ENCODE measurements at places on chromosomes 2 and 18.
A peak's percentile ranks its signal among the peaks of the same experiment; 100 is the strongest.

GRCh38 chr2:67650291-67651133 lies 253.4 kb downstream of the ETAA1 start:
- peak; percentile 2 for DNase-seq

- no peak for DNase-seq
These were observed 225.3 kb upstream of the VWC2L start for GRCh38 chr2:214185546-214185945.

DNA sequence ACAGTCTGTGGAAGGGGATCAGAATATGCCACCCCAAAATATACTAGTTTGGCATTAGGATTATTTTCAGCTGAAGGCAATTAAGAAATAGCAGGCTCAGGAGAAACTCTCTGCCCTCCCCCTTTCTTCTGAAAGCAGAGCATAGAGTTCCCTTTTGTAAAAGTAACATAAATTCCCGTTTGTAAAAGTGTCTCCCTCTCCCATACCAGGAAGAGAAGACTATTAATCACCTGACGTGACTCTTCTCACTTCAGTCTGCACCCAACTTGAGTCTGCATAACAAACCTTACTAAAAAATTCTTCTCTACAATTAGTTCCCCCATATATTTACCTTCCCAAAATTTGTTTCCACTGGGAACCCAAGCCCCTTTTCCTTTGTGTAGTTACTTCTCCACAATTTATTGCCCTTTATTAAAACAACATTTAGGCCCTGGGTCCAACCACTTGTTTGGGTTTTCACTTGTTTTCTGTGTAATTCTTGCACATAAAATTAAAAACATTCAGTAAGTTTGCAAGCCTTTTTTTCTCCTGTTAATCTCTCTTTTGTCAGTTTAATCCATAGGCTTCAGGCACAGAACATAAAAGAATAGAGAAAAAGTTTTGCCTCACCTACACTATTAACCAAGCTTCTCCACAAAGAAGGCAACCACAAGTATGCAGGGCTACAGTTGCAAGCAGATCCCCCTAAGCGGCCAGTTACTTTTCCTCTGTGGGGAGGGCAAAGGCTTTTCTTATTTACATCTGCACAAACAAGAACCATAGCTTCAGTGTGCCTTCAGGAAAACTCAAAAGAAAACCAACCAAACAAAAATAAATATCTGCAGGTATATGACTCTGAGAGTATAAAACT lies 107.6 kb upstream of the MSH2 start:
- DNase-seq: no peak

DNA sequence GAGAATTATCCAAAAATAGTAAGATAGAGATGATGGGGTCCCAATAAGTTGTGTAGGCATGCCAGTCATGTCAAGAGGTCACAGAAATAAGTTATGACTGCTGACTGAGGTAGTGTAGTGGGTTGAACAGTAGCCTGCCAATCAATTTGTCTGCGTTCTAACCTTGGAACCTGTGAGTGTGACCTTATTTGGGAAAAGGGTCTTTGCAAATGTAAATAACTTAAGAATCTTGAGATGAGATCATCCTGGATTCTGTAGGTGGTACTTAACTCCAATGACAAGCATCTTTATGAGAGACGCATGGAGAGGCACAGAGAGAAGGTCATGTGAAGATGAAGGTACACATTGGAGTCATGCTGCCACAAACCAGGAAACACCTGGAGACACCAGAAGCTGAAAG lies 31.0 kb downstream of the ACVR1 start:
- no peak for DNase-seq

- DNase-seq: no peak
These were observed 125.1 kb downstream of the COPS8 start for GRCh38 chr2:237210763-237211162.

GRCh38 chr2:202056611-202057010 lies 16.4 kb upstream of the KIAA2012 start:
- DNase-seq: no peak

DNA sequence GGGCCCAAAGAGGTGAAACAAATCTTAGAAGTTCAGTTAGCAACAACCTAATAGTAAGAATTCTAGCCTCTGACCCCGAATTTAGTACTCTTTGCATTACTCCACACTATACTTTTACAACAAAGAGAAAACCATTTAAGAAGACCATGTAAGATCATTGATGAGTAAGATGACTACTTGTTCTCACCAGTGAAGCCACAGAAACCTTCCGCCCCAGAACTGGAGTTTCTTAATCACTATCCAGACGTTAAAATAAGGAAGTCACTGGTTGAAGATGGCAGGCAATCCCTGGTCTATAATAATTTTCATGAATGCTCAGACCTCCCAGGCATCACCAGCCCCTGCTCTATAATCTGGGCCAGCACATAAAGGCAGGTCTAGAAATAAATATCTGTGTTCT lies 95.0 kb downstream of the TMEM163 start:
- no peak for DNase-seq

DNA sequence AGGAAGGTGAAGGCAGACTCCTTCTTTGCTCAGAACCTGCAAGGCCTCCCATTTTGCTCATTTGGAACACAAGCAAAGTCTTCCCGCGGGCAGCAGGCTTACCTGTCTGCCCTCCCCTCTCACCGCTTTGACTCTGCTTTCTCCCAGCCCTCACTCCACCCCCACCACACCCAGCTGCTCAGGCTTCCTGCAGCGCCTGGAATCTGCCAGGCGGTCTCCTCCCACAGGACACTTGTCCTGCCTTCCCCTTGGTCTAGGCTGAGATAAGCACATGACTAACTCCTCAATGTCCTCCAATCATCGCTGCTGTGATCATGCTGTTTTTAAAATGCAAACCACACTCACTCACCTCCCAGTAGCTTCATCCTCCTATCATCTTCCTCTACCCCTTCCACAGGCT lies 430.0 kb downstream of the ZNF516 start:
- DNase-seq: no peak

GRCh38 chr2:180472133-180472532 lies 465.0 kb upstream of the CWC22 start:
- DNase-seq: no peak

- DNase-seq: no peak
These were observed 323.6 kb upstream of the HS6ST1 start for GRCh38 chr2:128642316-128642715.

DNA sequence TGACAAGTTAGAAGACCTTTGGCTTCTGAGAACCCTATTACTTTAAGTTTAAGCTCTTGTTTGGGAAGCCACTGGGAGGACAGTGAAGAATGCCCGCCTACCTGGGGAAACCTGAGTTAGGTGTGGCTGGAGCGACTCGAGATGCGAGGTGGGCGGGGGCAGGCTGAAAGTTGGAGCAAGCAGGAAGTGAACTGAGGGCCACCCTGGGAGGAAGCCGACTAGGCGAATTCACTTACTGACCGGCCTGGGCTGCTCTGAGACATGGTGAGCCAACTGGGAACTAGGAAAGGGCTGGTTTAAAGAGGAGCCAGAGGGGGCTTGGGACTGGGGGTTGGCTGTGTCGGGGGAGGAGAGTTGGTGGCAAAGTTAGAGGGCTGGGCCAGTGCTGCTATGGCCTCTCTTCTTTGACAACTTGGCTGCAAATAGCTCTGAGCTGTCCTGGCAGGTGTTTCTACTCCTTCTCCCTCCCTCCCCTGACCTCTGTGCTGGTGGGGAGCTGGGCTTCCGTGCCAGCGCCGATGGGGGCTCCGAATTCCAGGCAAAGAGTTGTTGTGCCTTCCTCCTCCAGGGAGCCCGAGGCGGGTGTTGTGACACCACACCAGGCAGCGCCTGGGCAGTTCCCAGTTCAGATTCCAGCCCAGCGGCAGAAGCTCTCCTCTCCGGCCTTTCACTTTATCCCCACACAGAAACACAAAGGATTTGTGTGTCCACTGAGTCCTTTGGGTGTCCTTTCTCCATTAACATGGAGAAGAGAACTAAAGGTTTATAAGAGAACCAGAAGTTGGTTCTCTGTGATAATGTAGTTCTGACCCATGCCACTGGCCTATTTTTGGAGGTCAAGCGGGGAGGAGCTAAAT lies at the start of gene VAMP8:
VAMP8 (plus strand) TSS at position 201 of the 857 bp plus-strand sequence; CDS start at position 262, 61 bp downstream.
- peak; percentile 34 for DNase-seq

DNA sequence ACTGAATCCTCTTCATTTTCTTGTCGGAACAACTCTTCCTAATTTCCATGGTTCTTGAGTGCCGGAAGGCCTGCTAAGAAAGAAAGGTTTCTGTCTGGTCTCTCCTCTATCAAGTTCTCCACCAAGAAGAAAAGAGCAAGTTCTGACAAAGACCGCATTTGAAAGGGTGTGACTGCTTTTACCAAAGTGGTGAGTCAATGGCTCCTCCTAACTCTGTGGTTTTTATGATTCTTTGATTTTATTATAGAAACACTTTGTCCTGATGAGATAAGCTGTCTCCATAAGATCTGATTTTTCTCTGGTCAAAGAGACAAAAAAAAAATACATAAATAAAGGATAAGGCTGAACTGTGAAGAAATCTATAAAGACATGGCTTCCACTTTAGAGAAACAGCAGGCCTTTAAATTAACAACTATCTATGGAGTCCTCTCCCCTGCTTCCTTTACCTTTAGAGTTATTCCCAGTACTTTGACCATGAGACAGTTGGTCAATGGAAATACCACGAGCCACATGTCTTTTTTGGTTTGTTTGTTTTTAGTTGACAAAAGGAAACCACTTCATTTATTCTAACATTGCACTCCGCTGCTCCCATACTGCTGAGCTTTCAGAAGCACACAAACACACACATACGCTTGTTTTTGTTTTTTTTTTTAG lies 67.7 kb downstream of the REL start:
- no peak for DNase-seq

DNA sequence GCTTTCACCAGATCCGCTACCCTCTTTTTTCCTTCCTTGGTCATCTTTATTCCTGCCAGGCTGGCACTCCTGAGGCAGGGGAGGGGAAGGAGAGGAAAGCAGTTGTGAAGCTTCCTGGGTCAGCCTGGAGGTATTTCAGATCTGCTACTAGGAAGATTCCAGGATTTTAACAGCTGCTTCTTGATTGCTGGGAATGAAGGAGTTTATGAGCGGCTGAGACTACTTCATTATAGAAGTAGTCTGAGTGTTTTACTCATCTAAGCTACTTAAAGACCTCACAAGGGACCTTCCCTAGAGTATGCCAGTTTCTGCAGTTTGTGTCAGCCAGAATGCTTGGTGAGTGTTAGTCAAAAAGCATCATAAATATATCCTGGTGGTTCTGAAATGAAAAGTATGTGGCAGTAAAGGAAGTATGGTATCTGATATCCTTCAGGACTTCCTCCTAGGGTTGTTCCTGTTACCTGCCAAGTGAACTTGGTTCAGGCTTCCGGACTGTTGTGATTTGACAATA lies 1.9 kb downstream of the TANC1 start:
- DNase-seq: no peak

- DNase-seq: no peak
These were observed 9.4 kb downstream of the CASP8 start for GRCh38 chr2:201269764-201270163.

- DNase-seq: no peak
These were observed 246.8 kb downstream of the RAD51AP2 start for GRCh38 chr2:17271416-17271815.

DNA sequence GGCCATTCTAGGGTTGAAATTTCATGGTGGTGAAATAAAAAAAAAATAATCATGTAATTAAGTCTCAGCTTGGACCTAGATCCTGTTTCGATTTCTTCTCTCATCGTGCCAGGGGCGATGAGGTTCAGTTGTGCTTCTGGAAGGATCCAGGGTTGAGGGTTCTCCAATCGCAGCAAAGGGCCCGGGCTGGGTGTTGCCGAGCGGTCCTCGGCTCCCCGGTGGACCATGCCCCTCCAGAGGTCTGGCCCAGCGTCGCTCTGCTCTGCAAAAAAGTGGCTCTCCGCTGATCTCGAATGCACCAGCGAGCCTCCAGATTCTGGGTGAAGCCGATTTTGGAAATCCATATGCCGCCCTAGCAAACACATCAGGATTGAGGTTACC lies 39.0 kb downstream of the EN1 start:
- DNase-seq: no peak

DNA sequence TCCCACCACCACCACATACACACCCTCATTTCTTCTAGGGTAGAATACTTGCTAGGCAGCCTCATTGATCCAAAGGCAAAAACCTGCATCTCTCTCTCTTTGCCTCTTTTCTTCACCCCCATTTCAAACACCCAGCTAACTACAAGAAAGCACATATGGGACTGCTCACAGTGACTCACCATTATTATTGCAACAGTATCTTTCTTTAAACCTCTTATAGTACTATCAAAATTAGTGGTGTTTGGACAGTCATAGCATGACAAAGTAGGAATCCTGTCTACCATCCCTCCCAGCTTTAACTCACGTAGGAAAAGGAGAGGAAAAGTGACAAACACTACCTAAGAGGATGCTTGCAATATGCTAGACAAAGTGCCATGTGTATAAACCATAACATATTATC lies 422.5 kb upstream of the CRIM1 start:
- no peak for DNase-seq

DNA sequence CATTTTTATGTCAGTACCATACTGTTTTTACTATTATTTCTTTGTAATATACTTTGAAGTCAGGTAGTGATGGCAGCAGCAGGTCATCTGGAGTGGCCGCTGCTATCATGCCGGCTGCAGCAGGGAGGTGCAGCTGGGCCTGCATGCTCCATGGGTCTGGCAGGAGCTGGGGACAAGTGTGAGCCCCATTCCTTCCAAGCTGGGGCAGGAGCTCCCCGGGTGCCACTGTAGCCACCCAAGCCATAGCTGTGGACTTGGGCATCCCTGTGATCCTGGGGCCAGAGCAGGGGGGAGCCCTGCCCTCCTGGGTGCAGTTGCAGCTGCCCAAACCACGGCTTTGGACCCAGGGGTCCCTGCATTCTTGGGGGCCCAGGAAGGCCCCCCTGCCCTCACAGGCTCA lies 59.2 kb downstream of the CSRNP3 start:
- no peak for DNase-seq

- no peak for DNase-seq
These were observed 279.8 kb downstream of the NAPG start for GRCh38 chr18:10805587-10806118.

- DNase-seq: no peak
These were observed 28.0 kb upstream of the YES1 start for GRCh38 chr18:840023-840408.

GRCh38 chr2:46082531-46083485 lies 214.4 kb upstream of the EPAS1 start:
- no peak for DNase-seq

- no peak for DNase-seq
These were observed 23.2 kb downstream of the GPR39 start for GRCh38 chr2:132439703-132440398.

- no peak for DNase-seq
These were observed 114.9 kb downstream of the QPCT start for GRCh38 chr2:37459095-37459981.

DNA sequence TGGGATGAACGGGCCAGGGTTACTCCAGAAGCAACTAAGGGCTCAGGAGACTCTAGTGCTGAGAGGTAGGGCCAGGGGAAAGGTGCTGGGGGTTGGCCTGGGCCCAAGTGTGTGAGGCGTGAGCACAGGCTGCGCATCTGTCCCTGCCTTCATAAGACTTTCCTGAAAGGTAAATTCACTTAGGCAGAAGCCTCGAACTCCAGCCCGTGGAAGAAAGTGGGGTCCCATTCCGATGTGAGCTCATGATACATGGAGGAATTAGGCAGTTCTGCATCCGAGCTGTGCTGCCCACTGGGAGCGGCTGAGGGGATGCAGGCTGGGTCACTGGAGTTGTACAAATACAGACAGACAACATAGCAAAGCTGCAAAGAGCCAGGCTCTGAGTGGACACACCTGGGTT lies 16.2 kb downstream of the PARD6G start:
- DNase-seq: no peak
